ENCODE measurements at places on chromosomes 12 and 14.

- peak; percentile 30 for DNase-seq
Measured at GRCh38 chr14:60349663-60350365, 100.8 kb downstream of the PPM1A start.

- peak; percentile 34 for DNase-seq
Measured at GRCh38 chr14:97218691-97219430, 421.7 kb downstream of the VRK1 start.

- peak; percentile 6 for DNase-seq
Measured at GRCh38 chr12:75526655-75527511, 15.5 kb upstream of the KRR1 start.

GRCh38 chr12:98516111-98516873 is 902 bp downstream of the TMPO start:
- DNase-seq: peak; percentile 84

DNA sequence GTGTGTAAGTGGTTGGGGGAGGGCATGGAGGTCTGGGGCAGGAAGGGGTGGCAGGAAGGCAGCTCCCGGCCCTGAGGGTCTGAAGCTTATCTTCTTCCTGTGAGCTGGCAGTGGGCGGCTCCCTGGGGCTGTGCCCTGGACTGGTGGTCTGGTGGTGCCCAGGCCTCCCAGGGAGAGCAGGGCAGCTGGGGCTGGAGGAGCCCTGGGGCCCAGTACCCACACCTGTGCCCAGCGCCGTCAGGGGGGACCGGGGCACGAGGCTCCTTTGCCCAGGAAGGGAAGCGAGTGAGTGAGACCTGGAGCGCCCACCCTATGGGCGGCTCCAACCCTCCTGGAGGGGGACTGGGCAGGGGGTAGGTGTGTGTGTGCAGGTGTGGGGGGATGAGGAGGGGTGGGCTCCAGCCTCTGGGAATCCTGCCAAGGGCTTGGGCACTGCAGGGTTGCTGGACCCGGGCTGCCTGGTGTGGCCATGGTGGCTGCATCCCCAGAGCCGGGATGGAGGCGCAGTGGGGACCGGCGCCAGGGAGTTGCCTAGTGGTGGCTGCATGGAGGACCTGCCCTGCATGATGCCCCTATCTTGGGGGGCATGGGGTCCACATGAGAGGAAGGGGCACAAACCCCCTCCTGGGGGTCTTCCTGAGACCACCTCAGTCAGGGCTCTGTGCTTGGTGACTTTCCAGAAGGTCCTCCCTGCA is 353.6 kb downstream of the TMEM121 start:
- no peak for DNase-seq

DNA sequence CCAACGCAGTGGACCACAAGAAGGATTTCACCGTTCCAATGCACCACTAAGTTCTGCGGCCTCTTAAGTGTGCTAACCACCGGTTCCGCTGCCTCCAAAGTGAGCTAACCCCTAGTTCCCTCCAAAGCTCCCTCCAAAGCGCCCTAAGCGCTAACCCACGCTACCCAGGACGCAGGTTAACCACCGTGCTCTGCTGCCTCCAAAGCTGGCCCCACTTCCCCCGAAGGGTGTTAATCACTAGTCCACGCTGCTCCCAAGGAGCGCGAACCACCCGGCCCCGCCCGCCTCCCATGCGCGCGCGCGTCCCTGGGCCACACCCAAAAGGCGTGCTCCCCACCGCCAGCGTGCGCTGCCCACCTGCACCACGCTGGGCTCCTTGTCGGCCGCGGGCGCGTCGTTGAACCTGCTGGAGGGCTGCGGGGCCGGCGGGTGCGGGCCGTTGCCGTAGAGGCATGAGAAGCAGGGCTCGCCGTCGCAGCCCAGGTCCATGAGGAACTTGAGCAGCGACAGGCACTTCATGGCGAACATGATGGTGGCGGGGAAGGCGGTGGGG is 11.7 kb downstream of the FAM181A start:
- DNase-seq: no peak

DNA sequence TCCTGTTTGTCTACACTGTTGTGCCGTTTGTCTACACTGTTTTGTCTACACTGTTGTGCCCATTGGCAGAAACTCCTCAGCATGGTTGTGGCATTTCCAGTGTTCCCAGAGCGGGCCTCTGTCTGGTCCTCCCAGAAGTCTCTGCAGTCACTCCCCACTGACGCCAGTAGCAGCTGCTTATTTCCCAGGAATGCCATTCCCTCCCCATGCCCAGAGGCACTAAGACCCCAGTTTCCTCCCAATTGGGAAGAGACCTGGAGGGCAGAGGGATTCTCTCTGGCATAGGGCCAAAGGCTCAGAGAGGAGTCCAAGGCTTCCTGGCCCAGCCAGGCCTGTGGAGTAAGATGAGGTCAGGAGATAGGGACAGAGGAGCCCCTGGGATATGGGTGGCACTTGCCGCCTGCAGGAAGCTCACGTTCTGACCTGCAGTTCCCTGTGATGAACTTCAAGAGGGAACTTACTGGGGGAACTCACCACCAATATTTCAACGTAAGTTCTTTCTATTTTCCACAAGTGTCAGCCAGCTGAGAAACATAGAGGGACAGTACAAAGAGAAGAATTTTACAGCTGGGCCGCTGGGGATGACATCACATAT is 69.1 kb downstream of the TNFAIP2 start:
- DNase-seq: no peak

DNA sequence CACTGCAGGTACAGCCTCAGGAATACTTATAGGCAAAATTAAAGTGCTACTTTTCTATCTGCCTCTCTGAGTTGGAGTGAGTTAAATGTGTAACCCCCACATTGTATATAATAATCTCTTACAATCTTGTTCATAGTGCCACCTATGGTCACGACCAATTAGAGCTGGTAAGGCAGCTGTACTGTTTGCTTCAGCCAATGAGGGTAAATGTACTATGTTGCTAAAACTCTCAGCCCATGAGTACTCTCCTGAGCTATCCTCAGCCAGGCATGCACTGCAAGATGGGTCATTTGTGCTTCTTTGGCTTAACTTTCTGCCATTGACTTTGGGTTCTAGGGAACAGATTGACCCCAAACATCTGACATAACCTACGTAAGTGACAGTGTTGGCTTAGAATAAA is 15.0 kb upstream of the MDM2 start:
- no peak for DNase-seq

DNA sequence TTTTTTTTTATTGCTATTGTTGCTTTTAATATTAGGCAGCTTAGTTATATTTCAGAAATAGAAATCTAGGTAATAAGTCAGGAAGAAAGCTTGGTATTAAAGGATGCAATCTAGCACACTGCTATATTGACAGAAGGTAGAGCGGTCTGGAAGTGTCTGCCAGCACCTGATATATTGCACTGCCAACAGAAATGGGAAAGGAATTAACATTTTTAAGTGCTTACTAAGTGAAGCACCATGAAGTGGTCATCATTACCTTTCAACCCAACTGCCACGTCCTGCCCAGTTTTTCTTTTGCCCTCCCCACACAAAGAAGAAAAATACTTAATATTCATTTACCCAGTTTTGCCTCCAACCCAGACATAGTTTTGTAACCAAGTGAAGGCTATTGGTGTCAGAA is 163.5 kb downstream of the KITLG start:
- DNase-seq: no peak

GRCh38 chr12:91986084-91986483 is 159.6 kb downstream of the BTG1 start:
- no peak for DNase-seq

GRCh38 chr14:54693761-54694160 is 126.8 kb downstream of the SAMD4A start:
- no peak for DNase-seq

DNA sequence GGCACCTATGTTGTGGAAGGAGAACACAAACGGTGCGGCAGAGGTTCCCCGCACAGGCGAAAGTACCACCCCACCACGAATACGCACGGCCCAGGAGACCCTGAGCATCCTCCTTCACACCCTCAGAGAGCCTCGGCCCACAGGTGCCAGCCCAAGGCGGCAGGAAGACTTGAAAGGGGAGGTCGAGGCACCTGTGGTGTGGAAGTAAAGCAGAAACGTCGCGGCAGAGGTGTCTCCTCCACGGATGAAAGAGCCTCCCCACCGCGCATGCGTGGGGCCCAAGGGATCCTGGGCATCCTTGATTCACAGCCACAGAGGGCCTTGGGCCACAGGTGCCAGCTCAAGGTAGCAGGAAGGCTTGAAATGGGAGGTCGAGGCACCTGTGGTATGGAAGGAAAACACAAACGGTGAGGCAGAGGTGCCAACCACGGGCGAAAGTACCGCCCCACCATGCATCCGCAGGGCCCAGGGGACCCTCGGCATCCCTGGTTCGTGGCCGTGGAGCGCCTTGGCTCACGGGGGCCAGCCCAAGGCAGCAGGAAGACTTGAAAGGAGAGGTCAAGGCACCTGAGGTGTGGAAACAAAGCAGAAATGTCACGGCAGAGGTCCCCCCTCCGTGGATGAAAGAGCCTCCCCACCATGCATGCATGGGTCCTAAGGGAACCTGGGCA is 380.1 kb downstream of the ALG10 start:
- DNase-seq: no peak

- no peak for DNase-seq
Measured at GRCh38 chr14:35867280-35867629, 41.1 kb downstream of the BRMS1L start.

- DNase-seq: no peak
Measured at GRCh38 chr12:109946505-109946904, 46.4 kb downstream of the TCHP start.

All from activated CD4-positive, alpha-beta T cell treated with anti-CD3 and anti-CD28 coated beads, Interleukin-2, amount 50 U/mL, for 48 hours (primary cell).